ENCODE measurements at places on chromosomes 5 and 9. TPM values are rescaled to one million over a fixed set of nuclear protein-coding genes. Genes with fewer than 3 reads are reported as not detected.

Gene DDX4
- not detected for polyA plus RNA-seq

Gene QRFP
- 0.25 TPM for polyA plus RNA-seq

Gene PCDHGA5
- 4.5 TPM for polyA plus RNA-seq

Gene VAV2
- 30.8 TPM for polyA plus RNA-seq

Gene NEUROG1
- polyA plus RNA-seq: not detected

Gene LCN9
- polyA plus RNA-seq: not detected

Gene GPR150
- polyA plus RNA-seq: 0.12 TPM

Gene RGMB
- polyA plus RNA-seq: 17.8 TPM

Gene SPATA31E1
- polyA plus RNA-seq: 0.05 TPM

Gene ADRB2
- 1.6 TPM for polyA plus RNA-seq

Gene PCDHGA11
- polyA plus RNA-seq: 4.4 TPM

Gene EXOSC3
- polyA plus RNA-seq: 40.6 TPM

Gene IL13
- polyA plus RNA-seq: not detected

Gene KIAA0825
- 6.0 TPM for polyA plus RNA-seq

Gene PCDHGB3
- 2.5 TPM for polyA plus RNA-seq

Gene ABCA1
- 8.6 TPM for polyA plus RNA-seq

Gene GALT
- 87.8 TPM for polyA plus RNA-seq

Gene PCDHA9
- 0.10 TPM for polyA plus RNA-seq

Gene IL9
- polyA plus RNA-seq: not detected
